Osteoblast (primary cell): ENCODE measurements at places on chromosomes 11 and 22. TPM values are rescaled to one million over a fixed set of nuclear protein-coding genes. Genes with fewer than 3 reads are reported as not detected.

GRCh38 chr11:123145220-123145619 is 49.8 kb downstream of the CLMP start:
- peak; percentile 95 for DNase-seq

DNA sequence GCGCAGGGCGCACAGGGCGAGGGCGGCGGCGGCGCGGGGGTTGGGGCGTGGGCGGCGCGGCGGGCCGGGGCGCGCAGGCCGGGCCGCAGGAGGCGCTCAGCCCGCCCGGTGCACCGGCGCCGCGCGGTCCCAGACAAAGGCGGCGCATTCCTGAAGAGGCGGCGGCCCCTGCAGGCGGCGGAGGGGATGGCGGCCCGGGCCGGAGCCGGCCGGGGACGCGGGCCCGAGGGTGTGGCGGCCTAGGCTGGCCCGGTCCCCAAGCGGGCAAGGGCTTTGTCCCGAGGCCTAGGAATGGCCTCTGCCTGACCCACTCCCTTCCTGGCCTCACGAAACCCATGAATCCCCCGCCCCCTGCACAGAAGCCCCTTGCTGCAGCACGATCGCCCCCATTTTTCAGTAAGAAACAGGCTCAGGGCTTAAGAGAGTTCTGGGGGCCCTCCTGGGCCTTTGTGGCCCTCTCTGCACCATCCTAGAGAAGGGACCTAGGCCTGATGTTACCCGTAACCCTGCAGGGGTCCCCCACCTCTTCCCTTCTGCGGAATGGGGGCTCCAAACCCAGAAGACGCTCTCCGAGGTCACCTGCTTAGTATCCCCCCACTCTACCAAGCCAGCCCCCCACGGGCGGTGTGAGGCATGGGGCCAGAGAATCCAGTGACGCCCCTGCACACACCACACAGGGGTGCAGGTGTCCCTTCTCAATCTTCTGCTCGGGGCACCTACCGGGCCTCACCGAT is at the start of gene RTN4R:
Gene RTN4R (minus strand): TSS at position 40 of the 734 bp plus-strand sequence. CDS start 226 bp downstream, outside the sequence.
- DNase-seq, result peak; percentile 96

DNA sequence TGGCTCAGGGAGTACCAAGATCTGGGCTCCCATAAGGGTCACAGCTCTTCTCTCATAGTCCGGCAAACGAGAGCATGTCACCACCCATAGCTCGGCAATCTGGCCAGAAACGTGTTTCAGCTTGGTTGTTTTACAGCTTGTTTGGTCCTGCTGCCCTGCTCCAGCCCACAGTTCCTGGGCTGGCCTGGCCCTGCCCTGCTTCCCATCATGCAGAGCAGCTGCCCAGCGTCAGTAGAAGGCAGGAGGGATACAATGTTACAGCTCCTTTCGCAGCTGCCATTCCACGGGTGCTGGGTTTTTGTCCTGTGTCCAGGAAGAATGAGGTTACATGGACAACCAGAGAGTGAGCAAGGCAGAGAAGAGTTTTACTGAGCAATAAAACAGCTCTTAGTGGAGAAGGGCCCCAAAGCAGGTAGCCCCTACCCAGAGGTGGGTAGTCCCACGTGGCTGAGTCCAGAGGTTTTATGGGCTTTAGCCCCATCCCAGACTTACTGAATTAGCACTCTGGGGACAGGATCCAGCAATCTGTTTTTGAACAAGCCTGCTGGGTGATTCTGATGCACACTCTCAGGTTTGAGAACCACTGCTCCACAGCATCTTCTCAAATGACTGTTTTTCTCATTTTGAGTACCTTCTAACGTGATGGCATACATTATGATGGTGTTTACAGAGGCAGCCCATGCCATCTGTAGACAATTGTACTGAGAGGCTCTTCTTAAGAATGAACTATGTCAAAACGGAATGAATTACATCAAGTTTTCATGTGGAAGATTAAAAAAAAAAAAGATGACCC is 5.8 kb upstream of the MS4A18 start:
- peak; percentile 51 for DNase-seq

DNA sequence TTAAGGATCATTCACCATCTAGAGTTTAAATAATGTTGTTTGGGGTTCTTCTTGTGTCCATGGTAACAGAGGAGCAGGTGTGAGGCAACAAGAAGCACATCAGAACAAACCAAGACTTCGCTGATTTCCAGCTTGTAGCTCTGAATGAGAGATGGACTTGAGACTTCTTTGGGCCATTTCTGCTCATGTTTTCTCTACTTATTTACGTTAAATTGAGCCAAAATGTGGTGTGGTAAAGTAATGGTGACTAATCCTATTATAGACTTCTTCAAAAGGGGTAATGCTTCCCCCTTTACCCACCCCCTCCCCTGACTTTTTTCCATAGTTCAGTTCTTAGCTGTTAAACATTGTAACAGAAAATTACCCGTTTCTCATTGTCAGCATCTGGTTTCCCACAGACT is 65.2 kb downstream of the CSTPP1 start:
- no peak for DNase-seq

DNA sequence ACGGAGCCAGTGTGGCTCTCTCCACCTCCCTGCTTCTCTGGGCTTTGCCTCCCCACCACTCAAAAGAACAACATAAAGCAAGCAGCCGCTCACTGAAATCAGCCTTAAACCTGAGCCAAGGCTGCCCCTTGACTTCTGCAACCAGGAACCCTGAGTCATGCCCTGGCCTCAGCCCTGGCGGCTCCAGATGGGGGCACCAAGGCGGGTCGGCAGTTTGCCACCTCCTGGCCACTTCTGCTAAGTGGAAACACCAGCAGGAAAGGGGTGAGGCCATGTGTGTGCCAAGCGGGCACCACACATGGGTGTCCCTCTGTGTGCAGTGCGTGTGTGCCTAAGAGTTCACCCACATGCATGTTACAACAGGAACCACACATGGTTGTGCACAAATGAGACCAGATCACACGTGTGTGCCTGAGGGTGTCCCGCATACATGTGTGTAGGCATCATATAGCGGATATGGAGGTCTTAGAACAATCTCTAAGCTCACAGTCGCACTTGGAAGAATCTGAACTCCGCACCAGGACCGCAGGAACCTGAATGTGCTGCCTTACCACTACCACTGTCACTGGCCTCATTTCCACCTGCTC is 221.2 kb downstream of the MN1 start:
- DNase-seq, result no peak

DNA sequence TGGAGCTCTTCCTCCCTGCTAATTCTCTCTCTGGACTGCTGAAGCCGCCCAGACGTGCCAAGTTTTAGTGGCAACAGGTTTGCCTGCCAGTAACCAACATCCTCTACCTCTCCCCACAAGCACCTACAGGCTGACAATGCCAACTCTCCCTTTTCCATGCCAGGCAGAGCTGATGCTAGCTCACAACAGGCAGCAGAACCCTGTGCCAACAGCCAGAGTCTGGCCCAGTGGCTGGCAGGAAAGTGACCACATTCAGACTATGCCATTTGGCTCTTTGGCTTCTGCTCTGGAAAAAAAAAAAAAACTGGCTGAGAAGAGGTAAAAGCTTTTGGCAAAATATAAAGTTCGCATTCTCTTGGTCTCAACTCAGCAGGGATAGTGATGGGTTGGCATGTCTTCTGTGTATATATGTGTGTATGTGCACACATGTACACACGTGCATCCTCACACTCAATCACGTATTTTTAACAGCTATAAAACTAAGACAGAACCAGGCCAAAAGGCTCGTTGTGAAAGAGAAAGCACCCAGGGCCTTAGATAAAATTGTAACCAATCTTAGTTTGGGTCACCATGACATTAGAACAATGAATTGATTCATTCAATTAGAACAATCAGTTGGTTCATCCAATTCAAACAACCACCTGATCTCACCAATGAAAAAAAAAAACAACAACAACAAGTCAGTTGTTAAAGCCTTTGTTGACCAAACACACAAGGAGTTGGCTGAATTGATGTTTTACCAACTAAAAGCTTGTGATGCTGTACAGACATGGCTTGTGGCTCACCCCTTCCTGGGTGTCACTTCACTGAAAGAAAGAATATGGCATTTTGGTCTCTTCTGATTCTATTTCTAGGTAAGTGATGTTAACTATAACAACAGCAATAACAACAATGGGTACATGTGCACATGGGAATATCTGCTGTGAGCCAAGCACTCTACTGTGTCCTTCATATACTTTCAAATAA is 48.6 kb downstream of the TRIM29 start:
- DNase-seq, result no peak

GRCh38 chr22:18929459-18929858 is 6.6 kb downstream of the PRODH start:
- no peak for DNase-seq

DNA sequence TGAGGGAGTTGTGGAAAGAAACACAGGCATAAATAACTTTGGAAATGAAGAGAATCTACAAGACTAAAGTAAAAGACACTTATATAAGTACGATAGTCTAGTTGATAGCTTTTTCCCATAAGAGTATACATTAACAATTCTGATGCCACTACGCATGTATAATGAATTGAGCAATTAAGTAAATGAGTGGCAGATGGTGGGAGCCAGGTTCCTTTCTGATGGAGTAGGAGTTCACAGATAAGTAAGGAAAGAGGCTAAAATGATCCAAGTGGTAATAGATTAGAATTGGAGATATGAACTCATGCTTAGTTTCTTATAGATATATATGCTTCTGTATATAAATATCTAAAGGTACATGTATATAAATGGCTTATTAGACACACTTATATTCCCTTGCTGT is 368.3 kb downstream of the FAM181B start:
- DNase-seq, result no peak

DNA sequence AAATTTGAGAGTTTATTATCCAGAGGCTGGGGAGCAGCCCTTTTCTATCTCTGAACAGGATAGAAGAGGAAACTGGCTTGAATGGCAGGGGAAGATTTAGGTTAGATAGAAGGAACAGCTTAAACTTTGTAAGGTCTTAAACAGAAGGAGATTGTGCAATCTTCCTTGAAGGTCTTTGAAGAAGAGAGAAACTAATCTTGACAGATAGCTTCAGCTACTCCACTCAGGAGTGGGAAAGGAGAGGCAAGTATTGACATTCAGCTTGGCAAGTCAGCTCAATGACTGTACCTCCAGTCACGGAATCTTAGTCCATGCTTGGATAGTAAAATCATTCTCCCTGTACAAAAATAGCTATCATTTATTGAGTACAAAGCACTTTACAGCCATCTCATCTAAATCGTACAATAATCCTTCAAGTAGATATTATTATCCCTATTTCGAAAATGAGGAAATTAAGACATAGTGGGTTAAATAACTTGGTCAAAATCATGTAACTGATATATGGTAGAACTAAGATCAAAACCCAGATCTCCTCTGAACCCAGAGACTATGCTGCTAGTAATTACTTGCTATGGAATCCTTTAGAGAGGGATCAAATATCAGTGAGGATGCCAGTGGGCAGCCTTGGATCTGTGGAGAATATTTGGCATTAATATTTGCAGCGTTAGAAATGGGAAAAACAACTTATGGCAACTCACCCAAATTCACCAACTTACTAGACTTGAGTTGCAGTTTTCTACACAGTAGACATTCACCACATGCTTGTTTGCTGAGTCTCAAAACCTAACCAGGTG is 14.6 kb downstream of the C11orf97 start:
- DNase-seq, result no peak

DNA sequence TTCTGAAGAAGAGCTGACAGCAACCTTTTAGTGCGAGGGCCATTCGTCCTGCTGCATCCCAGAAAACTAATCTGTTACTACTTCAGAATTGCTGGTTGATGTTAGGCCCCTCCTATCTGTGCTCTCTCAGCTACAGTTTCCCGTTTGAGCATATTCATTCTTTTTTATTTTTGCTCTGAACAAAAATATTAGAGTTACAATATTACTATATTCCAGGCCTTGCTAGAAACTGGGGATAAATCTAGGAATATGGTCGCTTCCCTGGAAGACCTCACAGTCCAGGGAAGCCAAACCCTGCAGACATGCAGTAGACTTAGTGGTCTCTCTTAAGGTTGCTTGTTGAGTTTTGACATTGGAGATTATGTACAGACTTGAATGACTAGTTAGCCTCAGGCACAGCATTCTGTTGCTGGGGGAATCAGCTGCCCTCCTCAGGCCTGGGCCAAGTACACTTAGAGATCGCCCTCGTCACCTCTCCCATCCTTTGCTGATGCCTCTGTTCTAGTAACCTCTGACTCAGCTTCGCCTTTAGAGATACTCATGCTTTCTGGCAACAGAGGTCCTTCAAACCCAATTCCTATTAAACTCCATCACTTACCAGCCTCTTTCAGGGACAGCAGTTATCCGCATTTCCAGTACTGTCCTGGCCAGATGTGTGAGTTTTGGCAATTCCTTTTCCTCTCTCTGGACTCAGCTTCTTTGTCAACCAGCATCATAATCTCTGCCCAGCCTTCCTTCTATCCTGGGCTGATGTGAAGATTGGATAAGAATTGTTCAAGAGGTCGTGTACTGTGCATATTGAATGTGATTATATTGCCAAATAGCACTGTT is 698 bp upstream of the ANAPC15 start:
- DNase-seq, result peak; percentile 84

GRCh38 chr11:57751676-57752253 is at the start of gene BTBD18:
Gene BTBD18 (minus strand): TSS chr11:57751819. CDS start chr11:57751188, 631 bp downstream.
- peak; percentile 90 for DNase-seq

- DNase-seq, result peak; percentile 96
These were observed 9.4 kb upstream of the SAMM50 start for GRCh38 chr22:43945632-43946383.

DNA sequence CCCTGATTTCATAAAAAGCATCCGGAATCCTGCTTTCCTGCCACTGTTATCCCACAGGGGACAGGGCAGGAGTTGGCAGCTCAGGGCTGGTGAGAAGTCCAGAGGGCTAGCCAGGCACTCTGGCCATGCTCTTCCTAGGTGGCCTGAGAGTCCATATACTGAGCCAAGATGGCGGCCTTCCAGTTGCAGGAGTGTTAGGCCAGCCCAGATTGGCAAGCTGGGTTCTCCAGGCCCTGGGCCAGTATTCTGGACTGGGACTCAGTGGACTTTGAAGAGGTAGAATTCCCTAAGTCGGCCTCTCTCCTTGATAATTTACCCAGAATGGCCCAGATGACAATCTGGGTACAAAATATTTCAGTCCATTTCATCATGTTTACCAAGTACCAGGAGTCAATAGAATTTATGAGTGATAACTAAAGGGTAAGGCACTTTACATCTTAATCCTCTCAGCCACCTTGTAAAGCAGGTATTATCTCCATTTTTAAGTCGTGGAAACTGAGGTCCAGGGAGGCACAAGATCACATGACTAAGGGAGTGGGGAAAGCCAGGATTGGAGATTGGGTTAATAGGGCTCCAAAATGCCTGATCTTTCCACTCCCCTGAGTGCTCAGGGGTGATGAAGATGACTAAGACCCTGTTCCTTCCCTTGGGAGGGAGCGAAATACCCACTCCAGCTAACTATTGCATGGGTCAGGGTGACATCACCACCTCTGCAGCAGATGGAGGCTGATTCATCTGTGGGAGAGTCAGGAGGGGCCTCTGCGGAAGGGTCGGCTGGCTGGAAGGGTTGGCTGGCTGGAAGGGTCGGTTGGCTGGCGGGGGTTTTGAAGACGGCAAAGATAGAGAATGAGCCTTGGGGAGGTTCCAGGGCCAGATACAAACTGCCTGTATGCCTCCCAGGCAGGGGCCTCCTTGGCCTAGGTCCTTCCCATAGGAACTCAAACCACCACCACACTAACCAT is 1.2 kb upstream of the MICALL1 start:
- DNase-seq, result peak; percentile 99

GRCh38 chr11:123760894-123761293 is 6.6 kb upstream of the OR6X1 start:
- DNase-seq, result no peak

The MYO7A gene
- under 0.01 TPM in 2 replicates for total RNA-seq

The RFPL2 gene
- total RNA-seq, result not detected in 2 replicates

The MUC5AC gene
- total RNA-seq, result not detected in 2 replicates

The EMID1 gene
- under 0.01 and 0.29 TPM in 2 replicates for total RNA-seq
